Muscle of arm (tissue), 14 donors: ENCODE measurements at places on chromosomes 13 and 19. TPM values are rescaled to one million over a fixed set of nuclear protein-coding genes. Genes with fewer than 3 reads are reported as not detected.

DNA sequence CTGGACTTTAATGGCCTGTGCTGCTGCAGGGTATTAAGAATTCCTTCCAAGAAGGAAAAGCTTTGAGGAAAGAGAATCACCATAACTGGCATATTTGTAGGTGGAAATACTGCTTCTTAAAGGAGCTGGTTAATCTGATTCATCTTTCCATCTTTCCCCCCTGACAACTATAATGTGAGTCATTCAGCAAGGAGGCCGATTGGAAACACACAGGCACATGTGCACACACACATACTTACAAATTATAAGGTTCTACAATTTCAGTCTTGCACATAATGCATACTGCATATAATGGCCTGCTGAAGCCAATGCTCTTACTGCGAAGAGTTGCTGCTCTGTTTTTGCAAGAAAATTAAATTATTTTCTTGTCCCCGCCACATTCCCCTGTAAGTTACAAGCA lies 78.8 kb upstream of the TPP2 start:
- no peak for DNase-seq

GRCh38 chr13:25843692-25844091 lies 208.1 kb downstream of the SHISA2 start:
- no peak for DNase-seq

DNA sequence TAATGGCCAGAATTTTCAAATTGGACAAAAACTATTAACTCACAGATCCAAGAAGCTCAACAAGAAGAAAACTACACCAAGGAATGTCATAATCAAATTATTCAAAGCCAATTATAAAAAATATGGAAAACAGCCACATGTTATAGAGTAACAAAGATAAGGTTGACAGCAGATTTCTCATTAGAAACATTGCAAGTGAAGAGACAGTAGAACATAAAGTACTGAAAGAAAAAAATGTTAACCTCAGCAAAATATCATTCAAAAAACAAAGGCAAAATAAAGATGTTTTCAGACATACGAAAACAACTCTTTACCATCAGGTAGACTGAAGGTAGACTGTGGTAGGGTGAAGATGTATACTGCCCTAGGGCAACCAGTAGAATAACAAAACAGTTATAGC lies 83.4 kb downstream of the KCNRG start:
- no peak for DNase-seq

DNA sequence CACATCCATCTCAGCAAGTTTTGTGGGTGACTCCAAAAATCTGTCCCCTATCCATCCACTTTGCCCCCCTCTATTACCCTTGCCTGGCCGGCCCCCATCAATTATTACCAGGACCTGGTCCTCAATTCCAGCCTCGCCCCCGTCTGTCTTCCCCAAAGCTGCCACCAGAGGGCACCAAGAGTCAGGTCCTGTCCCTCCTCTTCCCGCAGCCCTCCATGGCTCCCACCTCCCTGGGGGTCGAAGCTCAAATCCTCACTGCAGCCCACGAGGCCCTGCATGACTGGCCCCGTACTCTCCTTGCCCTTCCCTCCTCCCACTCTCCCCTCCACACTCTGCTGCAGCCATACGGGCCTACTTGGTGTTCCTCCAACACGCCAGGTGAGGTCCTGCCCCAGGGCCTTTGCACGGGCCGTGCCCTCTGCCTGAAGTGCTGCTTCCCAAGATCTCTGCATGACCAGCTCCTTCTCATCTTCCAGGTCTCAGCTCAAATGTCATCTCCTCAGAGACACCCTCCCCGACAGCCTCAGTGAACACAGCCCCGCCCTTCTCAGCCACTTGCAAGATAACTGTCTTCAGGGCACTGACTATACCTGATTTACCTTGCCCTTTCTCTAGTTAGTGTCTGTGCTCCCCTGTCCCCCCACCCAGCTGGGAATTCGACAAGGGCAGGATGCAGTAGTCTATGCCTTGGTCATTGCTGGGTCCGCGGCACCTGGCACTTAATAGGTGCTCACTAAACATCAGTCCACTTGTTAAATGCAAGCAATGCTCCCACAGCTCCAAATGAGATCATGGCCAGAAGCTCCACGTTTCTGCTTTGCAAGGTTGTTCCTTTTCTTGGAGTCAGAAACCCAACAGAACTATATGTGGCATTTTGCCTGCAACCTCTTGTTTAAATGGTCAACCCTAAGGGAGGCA lies 16.8 kb upstream of the SEMA6B start:
- peak; percentile 51 for DNase-seq

TPTE2 gene
- not detected for polyA plus RNA-seq

DNA sequence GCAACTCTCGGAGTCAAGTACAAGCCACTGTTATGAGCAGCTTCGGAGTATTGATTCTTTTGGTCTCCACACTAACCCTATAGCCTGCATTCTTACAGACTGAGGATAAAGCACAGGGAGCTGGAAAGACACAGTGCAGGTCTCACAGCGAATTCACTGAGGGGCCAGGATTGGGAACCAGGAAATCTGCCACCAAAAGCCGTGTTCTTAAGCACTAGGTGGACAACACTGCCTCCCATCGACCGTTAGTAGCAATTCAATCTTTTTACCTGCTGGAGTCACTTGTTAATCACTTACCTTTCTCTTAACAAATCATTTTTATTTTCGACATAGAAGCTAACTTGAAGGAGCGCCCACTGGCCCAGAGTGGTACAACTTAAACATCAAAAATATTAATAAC lies 6.3 kb downstream of the PMIS2 start:
- DNase-seq, result peak; percentile 13

DNA sequence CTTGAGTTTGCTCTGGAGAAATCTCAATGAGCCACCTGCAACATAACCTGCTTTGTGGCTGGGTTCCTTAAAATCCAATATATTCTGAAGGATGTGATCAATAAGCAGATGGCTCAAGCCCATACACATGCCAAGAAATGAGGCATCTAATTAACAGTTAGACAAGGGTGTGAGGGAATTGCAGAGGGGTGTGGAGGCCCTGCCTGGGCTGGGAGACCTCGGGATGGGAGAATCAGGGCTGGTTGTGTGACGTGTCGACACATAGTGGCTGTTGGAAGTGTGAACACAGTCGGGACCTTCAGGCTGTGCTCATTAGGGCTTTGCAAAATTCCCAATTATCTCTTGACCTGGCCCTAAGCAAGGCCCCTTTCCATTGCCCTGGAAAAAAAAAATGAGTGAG lies 362.0 kb upstream of the TMTC4 start:
- no peak for DNase-seq

- no peak for DNase-seq
Observed at GRCh38 chr13:95124959-95125358, 176.3 kb downstream of the ABCC4 start.

DNA sequence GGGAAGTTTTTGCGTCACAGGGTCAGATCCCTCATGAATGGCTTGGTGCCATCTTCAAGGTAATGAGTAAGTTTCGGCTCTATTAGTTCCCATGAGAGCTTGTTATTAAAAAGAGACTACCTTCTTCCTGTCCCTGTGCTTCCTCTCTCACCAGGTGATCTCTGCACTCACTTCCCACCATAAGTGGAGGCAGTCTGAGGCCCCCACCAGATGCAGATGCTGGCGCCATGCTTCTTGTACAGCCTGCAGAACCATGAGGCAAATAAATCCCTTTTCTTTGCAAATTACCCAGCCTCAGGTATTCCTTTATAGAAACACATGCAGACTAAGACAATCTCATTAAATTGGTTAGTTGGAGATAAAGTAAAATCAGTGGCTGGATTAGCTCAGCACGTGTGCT lies 75.6 kb upstream of the RFC3 start:
- DNase-seq, result no peak
